GM12878 (cell line): ENCODE measurements at places on chromosomes 5 and 9. TPM values are rescaled to one million over a fixed set of nuclear protein-coding genes. Genes with fewer than 3 reads are reported as not detected.

DNA sequence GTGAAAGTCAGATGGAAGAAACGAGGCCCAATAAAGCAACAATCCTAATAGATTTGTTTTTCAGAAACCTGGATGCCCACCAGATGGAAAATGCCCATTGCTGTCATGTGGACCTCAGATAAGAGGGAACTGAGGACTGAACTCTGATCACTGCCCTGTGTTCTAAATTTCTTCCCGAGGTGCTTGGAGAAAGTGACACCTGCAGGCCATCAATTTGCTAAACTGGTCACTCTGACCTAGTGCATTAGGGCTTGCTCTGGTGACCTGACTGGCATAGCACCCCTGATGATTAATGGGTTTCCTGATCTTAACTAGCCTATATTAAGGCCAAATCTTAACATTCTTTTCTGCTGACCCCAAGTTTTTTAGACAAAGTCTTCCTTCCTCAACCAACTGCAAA is 32.4 kb upstream of the VDAC1 start:
- no peak for DNase-seq

- no peak for DNase-seq
Observed at GRCh38 chr5:59792983-59793585, 100.4 kb downstream of the PDE4D start.

DNA sequence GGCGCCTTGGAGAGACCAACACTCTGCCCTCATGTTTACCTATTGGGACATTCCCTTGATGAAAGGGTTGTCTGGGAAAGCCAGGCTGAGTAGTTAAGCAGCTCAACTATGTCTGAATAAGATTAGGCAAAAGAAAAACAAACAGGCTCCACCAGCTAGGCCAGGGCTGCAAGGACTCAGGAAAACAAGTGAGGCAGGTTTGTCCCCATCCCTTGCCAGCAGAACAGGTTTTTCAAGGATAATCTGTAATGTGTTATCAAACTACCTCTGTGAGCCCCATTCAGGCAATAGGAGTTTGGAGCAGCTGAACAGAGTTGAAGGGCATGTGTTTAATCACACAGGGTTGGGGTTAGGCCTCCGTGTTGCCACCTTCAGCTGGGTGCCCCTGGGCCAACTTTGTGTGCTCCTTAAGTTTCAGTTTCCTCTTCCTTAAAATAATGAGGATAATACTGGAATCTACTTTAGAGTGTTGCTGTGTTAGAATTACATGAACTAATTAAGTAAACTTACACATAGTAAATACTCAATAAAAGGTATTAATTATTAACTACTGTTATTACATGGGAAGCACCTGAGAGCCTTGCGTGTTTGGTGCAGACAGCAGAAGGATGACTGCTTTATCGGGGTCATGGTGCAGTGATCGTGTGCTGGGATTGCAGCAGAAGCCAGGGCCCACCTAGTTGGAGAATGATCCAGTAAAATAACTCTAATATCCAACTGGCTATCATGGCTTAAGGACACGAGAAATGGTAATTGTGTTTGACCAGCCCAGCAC is 72.1 kb upstream of the ATP10B start:
- DNase-seq, result no peak

GRCh38 chr9:6545017-6545691 is 100.4 kb downstream of the GLDC start:
- DNase-seq, result no peak

Gene DCTN4
- 16.6 and 17.8 TPM in 2 replicates for polyA plus RNA-seq

- DNase-seq, result no peak
Observed at GRCh38 chr5:116502138-116502537, 72.5 kb downstream of the SEMA6A start.

Gene MYMK
- not detected in 2 replicates for polyA plus RNA-seq

DNA sequence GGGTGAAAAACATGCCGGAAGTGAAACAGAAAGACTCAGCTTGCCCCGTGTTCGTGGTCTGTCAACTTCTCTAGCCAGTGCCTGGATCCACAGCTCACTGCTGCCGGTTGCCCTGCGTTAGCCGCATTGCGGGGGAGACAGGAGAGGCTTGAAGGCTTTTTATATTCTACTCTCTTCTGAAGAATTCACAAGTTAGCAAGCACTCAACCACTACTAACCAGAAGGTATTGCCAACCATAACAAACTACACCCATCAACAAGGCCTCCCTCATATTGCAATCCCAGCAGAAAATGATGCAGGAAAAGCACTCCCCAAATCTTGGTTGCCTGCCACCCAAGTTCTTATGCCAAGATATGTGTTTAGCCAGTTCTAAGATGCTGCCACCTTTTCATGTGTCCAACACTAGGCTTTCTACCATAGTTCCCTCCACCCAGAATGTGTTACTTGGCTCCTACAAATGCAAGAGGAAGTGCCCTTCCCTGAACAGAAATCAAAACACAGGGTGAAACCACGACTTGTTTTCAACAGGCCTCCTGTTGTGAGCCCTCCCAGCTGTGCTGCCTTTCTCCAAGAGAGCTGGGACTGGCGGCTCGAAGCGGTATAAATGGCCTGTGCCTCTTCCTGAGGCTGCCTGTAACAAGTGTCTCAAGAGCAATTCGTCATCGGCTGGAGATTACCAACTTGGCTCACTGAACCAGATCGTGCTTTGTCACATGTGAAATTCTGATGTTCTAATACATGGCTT is 129.0 kb downstream of the SNX18 start:
- peak; percentile 48 for DNase-seq

Gene MEF2C
- polyA plus RNA-seq, result 186 and 192 TPM in 2 replicates

Gene CDC20B
- polyA plus RNA-seq, result 0.05 TPM in 1 of 2 replicates, not detected in the other

GRCh38 chr9:127384901-127385300 is 12.1 kb upstream of the SLC2A8 start:
- no peak for DNase-seq
